Fibroblast of skin of left biceps (primary cell): ENCODE measurements at places on chromosomes 5 and 9.

DNA sequence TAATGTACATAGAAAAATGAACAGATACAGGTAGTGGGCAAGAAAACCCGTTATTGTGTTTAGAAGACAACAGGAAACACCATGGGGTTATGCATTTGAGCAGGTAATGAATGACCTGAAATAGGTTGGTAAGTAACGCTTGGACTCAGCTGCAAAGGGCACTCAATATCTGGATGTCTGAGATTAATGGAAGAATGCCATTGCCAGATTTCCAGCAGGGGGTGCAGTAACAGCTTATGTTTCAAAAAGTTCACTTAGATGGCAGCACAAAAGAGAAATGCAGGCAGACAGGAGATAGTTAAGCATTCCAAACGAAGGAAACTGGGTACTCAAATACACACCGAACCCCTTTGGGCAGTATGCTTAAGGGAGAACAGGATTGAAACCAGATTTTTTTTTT is 285.5 kb upstream of the VLDLR start:
- no peak for DNase-seq

DNA sequence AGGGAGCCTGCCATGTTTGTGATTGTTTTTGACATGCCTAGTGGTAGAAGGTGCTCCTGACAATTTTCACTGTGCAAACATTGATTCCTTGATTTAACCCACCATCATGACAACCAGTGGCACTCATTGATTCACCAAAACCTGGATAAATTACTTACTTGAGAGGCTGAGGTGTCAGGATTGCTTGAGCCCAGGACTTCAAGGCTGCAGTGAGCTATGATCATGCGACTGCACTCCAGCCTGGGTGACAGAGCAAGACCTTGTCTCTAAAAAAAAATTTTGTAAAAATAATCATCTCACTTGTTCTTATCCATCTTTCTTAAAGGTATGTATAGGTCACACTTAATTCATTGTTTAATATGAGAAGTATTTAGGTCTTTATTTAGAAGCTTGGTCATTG is 401.3 kb downstream of the ARRDC3 start:
- DNase-seq = no peak

- DNase-seq = no peak
Observed at GRCh38 chr9:116352958-116353357, 199.4 kb downstream of the PAPPA start.

GRCh38 chr5:2201011-2201410 is 318.3 kb upstream of the IRX4 start:
- DNase-seq = no peak

DNA sequence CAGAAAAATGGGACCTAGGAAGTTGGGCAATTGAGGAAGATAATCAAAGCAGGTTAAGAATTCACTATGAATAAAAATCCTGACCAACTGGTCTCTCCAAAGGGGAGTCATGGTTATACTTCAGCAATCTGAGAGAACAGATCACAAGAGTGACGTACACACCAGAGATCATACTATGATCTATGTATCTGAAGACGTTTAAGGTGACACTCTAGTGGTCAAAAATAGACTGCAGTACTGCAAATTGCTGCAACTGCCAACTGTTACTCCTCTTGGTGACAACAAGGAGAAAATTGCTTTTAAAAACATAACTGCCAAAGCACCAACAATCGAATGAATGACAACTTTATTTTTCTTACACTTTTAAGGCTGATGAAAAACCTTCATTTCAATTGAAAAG is 4.9 kb downstream of the AK6 start:
- no peak for DNase-seq

DNA sequence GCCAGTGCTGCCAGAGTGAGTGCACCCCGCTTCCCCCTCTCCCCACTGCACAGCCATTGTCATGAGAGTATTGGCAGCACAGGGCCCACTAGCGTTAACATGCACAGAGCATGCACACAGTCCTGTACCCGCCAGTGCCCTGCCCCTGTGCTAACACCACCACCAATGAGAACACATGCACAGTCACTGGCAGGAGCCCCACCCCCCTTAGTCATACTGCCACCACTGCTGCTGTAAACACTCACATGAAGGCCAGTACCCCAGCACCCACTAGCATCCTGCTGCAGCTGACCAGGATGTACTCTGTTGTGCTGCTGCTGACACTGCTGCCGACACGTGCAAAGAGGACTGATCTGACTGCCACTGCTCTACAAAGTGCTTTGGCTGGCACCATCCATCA is 19.5 kb upstream of the RANBP6 start:
- no peak for DNase-seq

DNA sequence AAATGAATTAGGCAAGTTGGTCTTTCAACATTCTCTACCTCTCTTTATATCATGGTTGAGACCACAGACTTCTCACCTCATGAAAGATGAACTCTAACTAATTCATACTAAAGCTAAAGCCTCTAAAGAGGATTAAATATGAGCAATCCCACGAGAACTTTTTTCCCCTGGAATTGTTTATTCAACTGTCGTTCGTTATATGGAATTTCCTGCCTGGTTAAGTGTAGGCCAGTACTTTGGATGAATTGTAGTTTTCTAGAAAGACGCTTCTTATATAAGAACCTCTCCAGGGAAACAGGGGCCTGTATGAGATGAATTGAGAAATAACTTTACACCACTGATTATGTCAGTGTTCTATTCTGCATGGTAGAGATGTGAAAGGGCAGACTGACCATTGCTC is 42.9 kb downstream of the PDCD1LG2 start:
- peak; percentile 70 for DNase-seq

- no peak for DNase-seq
Observed at GRCh38 chr5:7801891-7802614, 48.9 kb downstream of the CFAP90 start.

DNA sequence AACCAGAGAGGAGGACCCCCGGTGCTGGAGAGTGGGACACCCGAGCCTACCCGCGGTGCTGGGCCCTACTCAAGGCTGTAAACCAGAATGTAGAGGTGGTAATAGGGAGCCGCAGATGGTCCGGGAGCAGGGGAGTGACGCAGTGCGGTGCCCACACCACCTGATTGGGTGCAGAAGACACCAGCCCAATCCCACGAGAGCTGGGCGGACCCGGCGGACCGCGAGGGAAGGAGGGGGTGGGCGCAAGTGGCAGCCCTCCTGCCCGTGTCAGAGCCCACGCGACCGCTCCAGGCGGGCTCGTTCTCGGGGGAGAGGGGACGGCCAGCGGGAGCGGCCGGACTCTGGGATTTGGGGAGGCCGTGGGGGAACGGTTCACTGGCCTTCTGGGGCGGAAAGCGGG is 71.2 kb downstream of the C9orf50 start:
- DNase-seq = no peak

DNA sequence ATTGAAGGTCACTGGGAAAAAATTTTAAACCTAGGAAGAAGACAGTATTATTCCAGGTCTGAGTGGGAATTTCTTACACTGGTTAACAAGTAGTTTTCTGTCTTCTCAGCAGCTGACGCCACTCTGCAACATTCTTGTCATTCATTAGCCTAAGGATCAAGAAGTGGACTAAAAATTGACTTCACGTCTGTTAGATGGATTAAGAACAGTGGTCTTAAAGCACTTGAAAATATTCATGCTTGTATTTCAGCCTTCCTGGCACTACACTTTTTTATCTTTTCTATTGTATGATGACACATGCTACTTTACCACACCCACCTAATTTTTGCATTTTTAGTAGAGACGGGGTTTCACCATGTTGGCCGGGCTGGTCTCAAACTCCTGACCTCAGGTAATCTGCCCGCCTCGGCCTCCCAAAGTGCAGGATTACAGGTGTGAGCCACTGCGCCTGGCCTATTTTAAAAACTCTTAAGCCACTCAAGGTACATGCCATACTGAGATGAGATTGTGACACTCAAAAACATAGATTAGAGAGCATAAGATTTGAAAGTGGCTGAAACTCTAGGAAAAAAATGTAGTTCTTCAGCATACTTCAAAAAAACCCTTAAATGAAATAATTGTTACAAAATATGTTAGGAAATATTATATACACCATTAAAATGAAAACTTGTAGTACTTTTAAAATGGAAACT is 8.4 kb downstream of the MATR3 start:
- no peak for DNase-seq

DNA sequence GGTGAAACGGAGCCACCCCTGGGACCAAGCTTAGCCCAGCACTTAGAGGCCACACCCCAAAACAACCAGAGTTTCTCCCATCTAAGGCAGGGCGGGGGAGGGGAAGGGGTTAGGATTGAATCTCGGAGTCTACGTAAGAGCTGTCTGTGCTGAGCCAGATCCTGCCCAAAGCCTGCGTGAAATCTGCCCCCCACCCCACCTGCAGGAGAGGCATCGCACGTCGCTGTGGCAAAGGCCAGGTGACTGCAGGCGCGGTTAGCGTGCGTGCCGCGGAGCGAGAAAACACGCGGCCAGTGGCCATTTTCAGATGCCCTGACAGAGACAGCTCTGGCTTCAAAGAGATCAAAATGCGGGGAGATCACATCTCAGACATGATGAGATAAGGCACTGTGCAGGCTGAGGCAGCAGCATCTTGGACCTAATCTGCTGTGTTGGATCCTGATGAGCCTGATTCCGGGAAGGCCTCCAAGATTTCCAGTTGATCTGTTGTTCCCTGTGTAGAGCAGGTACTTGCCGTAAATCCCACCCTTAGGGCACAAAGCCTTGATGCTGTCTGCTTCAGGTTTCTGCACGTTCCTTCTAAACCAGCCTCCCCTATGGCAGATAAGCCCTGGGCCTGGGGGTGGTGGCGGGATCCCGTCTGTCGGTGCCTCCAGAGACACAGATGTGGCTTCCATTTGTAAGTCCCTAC is 2.5 kb upstream of the QSOX2 start:
- no peak for DNase-seq

DNA sequence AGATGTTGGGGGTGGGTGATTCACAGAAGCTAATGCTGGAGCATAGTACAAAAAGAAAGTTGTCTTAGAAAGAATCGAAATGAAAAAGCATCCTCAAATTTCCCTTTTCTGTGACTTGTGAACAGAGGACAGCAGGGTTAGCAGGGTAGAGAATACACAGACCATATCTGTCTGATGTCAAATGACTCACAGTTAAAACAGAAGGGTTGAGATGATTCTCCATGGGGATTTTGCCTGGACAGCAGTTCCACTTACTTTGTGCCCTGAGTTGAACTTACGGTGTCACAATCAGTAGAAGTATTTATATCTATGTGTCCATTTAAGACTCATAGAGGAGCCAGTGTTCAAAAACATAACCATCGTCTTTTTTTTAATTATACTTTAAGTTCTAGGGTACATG is 801.6 kb downstream of the KCTD16 start:
- no peak for DNase-seq

GRCh38 chr5:56159521-56159947 is 73.6 kb downstream of the ANKRD55 start:
- no peak for DNase-seq

- DNase-seq = no peak
Observed at GRCh38 chr5:142411656-142412425, 87.0 kb upstream of the SPRY4 start.

- peak; percentile 9 for DNase-seq
Observed at GRCh38 chr9:32677931-32678330, 42.5 kb upstream of the TAF1L start.

- no peak for DNase-seq
Observed at GRCh38 chr5:121737120-121737519, 114.6 kb upstream of the FTMT start.

GRCh38 chr5:150129813-150130492 is 25.7 kb downstream of the PDGFRB start:
- DNase-seq = no peak

- DNase-seq = peak; percentile 6
Observed at GRCh38 chr5:27403243-27403882, 365.0 kb upstream of the CDH9 start.

DNA sequence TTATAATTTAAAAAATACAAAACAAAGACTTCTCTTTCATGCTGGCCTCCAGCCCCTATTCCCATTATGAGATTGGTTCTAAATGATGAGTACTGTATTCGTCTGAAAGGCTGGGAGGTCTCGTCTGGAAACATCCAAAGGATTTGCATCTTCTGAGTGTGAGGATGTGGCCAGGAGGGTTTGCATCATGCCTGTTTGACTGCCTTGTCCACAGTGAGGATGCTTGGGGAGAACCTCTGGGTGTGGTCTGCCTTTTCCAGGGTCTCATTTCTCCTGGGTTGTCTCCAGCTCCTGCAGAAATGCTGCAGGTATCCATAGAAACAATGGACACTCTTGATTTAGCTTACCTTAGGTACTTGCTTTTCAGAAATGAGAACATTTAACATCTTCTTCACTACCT is 26.4 kb upstream of the CXCL14 start:
- no peak for DNase-seq

GRCh38 chr9:120936011-120936763 is 9.6 kb upstream of the TRAF1 start:
- peak; percentile 88 for DNase-seq

DNA sequence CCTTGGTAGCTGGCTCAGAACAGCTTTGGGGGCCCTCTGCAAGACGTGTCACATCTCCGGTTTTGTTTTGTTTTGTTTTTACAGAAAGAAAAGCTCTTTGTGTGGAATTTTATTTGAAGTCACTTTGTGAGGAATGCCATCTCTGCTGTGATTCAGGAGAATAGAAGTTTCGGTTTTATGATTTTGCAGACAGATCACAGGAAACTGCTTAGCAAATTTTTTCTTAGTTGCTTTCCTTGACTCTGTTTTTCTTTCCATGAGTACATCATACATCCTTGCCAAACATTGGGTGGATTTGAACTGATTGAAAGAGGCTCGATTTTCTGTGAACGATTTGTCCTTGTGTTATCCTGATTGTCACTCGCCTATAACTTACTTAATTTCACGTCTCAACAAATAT is 5.1 kb downstream of the SEMA5A start:
- DNase-seq = no peak

DNA sequence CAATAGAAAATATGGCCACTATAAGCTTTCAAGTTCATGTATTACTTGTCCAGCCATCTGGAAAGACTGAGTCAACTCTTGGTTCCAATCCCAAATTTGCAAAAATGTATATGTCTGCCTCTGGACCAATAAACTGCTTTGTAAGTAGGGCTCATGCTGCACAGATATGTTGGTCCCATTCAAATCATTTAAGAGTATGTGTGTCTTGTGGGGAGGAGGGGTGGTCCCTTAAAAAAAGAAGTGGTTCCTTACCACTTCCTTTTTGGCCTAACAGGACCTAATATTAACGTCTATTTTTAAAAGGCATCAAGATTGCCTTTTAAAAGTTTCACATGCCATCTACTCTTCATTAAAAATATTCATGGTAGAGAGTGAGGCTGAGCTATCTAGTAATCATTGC is 214.9 kb downstream of the KCTD16 start:
- no peak for DNase-seq

GRCh38 chr5:1685066-1685465 is 114.6 kb downstream of the MRPL36 start:
- DNase-seq = no peak

DNA sequence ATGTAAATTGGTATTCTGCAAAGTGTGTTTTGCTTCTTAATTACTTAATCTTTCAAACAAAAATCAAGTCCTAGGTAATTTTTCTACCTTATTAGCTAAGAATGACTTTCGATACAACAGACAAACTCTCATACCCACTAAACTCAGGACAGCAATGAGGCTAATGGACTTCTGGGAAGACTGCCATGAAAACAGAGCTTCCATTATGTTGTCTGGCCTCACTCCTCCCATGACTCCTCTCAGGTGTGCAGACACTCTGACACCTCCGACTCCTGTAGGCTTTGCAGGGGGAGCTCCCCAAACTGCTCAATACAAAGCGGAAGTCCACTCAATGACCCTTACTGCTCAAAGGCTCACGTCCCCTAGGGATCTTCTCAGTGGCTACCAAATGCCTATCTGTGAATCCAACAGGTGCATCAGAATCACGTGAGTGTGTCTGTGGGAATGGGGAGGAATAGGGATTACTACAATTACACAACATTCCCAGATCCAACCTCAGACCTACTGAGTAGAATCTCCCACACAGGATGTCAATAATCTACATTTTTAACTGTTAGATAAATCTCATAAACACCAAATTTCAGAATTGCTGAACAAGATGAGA is 289.9 kb downstream of the RAB3C start:
- DNase-seq = no peak
